ENCODE measurements at places on chromosomes 11 and 22.

GRCh38 chr11:2382129-2382517, 5.0 kb downstream of the CD81 start:
- no peak for DNase-seq

GRCh38 chr22:20905415-20906386, 11.5 kb upstream of the CRKL start:
- DNase-seq = no peak

DNA sequence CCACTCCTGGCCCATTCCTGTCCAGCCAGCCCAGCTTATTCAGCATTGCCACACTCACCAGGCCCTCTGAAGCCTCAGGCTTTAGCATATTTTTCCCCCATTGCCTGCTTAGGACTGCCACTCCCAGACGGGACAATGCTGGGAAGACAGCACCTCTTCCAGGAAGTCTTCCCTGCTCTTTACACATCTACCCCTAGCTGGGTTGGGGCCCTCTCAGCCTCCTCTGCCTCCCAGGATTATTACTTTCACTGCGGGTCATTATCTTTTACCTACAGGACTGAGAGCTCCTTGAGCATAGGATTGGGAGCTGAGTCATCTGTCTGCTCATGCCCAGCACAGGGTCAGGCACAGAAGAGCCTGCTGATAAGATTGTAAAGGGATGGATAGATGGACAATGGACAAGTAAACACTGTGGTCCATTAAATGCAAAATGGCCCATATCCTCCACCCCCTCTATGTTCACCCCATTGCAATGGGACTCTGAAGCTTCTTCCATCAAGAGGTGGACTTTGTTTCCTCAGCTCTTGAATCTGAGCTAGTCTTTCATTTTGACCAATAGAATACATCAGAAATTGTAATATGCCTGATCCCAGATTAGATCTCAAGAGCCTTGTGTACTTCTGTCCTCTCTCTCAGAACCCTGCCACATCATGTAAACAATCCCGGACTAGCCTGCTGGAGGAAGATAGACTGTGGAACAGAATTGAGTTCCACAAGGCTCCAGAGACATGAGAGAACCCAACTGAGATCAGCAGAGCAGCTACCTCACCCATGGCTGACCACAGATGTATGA, 32.0 kb upstream of the LRRC32 start:
- no peak for DNase-seq

GRCh38 chr11:114586797-114587196, 8.8 kb downstream of the NXPE4 start:
- DNase-seq = no peak

- DNase-seq = no peak
These were observed 340.1 kb downstream of the MN1 start for GRCh38 chr22:27461470-27461869.

GRCh38 chr22:21044931-21045584, 688 bp upstream of the LRRC74B start:
- no peak for DNase-seq

DNA sequence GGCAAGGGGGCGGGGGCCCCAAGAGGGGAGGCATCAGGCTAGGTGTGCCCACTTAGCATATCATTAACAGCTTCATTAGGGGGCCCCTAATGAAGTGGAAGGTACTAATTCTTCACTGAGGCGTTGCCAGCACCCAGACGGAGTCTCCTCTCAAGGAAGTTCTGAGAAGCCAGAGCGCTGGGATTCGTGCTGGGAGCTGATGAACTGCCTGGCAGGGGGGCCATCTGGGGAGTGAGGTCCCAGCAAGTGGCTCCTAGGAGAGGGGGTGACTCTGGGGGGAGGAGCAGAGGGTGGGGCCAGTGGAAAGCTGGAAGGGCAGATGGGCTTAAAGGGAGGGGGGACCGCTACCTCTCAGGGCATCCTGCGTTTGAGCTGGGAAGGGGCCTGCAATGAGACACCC, 29.8 kb downstream of the DAGLA start:
- no peak for DNase-seq

DNA sequence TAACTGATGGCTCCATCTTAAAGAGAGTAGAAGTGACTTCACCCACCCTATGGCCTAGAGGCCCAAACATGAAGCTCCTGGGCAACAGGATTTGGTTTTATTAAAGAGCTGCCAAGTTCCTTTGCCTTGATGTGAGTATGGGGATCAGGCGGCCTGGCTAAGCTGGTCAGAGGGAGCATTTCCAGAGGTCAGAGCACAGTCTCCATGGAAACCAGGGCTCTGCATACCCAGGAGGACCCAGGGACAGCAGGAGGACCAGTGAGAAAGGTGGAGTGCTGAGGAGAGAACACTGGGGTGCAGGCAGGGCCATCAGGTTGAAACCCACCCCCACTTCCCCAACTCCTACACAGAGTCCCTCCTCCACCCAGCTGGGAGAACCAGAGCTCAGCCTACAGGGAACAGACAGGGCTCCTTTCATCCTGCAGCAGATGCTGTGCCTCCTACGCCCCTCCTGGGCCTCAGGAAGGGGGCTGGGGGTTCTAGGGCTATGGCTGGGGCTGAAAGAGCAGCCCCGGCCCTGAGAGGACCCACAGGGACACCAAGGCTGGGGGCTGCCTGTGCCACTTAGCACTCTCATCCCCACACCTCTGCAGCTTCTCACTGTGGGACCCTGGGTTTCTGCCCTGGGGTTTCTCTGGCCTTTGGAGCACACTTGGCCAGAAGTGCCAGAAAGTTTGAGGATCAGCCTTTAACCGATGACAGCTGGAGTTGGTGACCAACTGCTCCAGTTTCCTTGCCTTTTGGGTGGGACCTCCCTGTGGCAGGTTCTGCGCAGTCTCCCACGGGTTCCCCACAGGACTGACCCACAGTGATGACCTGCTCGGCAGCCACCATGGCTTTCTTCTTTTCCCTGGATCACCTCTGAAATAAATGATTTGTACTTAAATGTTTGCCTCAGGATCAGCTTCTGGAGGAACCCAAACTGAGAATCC, 13.8 kb upstream of the P2RY6 start:
- no peak for DNase-seq

DNA sequence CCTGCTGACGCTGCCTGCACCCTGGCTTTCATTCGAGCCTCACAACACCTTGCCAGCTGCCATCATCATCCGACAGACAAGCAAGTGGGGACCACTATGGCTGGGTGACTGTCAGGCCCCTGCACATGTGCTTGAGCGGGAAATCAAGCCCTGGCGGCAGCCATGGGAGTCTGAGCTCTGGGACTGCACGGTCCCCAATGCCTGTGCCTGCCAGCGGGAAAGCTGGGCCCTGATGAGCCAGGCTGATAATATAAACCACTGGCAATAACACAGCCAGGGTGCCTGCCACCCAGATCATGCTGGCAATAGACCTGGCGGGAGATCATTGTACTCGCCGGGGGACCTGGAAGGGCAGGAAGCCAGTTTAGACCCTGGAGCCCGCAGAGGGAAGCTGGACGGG, 2.5 kb downstream of the FGF3 start:
- no peak for DNase-seq

DNA sequence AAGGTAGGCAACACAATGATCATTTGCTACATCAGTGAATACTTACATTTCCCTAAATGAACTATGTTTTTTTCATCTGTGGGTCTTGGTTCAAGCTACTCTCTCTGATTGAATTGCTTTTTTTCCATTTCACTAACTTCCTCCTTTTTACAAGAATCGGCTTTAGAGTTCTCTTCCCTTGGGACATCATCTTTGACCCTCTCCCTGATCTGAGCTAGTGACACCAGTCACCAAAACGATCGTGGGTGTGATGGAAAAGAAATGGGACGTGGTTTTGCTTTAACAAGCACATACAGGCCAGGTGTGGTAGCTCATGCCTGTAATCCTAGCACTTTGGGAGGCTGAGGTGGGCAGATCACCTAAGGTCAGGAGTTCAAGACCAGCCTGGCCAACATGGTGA, 129.9 kb downstream of the WT1 start:
- DNase-seq = no peak

Measured in retina (tissue), 1 donor.